NCI-H82 (cell line): ENCODE measurements at places on chromosomes 1 and 21.

DNA sequence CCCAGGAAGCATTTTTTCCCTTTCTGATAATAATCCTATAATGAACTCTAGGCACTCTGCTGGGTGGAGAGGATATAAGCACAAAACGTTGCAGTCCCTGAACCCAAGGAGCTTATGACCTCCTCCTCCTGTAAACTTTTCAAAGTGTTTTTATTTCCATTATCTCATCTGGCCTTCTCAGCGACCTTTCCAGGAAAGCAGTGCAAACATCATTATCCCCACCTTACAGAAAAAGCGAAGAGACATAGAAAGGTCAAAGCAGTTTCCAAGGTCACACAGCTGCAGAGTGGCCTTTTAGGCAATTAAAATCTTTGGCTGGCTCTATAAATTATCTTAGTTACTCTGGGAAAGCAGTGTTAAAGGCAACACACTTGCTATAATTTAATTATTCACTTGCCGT lies 63.8 kb downstream of the OLFML3 start:
- DNase-seq: peak; percentile 72

- DNase-seq: peak; percentile 59
These were observed 1.1 kb upstream of the PRXL2B start for GRCh38 chr1:2585318-2586092.

GRCh38 chr1:39160703-39161102 lies 43.8 kb upstream of the MACF1 start:
- no peak for DNase-seq

DNA sequence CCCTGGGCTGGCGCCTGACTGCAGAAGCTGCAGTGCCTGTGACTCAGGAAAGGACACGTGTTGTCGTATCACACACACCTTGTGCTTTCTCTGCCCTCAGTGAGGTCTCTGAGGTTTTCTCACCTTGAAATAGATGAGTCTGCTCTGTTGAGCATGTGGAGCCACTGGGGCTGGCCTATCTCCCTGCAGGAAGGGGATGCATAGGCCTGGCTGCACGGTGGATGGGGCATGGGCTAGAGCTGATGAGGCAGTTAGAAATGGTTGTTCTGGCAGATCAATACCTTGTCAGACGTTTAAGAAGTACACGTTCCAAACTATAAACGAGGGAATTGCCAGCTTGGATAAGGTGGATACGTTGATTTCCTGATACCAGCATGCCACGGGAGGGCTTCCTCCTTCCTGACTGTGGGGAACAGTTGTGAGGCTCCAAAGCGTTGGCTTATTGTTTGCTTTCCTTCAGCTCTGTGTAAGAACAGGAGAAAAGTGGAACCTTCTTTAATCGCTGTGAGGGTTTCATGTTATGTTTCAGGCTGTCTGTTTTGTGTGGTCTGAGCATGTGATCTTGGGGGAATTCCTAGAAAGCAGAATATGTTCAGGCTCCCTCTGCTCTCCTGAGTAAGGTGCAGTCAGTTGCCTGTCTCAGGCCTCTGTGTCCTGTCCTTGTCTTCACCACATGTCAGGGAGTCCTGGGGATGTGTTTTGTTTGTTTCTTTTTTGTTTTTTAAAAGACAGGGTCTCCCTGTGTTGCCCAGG lies 44.8 kb downstream of the PCNT start:
- no peak for DNase-seq

GRCh38 chr1:4366091-4366490 lies 288.3 kb upstream of the AJAP1 start:
- DNase-seq: no peak

GRCh38 chr1:155120253-155120652 lies 7.4 kb upstream of the EFNA1 start:
- no peak for DNase-seq

- no peak for DNase-seq
These were observed 542.8 kb downstream of the PTPRU start for GRCh38 chr1:29779146-29779545.
